ENCODE measurements at places on chromosomes 5 and 9.

GRCh38 chr9:82404881-82405280 lies 416.3 kb downstream of the SPATA31D1 start:
- no peak for DNase-seq

- no peak for DNase-seq
Observed at GRCh38 chr9:109939698-109940342, 159.8 kb downstream of the PALM2AKAP2 start.

- DNase-seq, result no peak
Observed at GRCh38 chr9:27247756-27248155, 49.2 kb downstream of the EQTN start.

GRCh38 chr5:146079695-146080373 lies 25.5 kb downstream of the PLAC8L1 start:
- peak; percentile 26 for DNase-seq

GRCh38 chr9:124906966-124907365 lies 33.9 kb downstream of the GOLGA1 start:
- DNase-seq, result no peak

All from activated CD4-positive, alpha-beta memory T cell treated with anti-CD3 and anti-CD28 coated beads for 36 hours (primary cell).